CD4-positive, alpha-beta T cell treated with Interleukin-17A for 1 hour (primary cell): ENCODE measurements at places on chromosomes 2 and 18.

- no peak for DNase-seq
Observed at GRCh38 chr2:1618974-1619373, 125.3 kb downstream of the PXDN start.

GRCh38 chr2:176080540-176081375 lies 3.0 kb downstream of the EVX2 start:
- no peak for DNase-seq

DNA sequence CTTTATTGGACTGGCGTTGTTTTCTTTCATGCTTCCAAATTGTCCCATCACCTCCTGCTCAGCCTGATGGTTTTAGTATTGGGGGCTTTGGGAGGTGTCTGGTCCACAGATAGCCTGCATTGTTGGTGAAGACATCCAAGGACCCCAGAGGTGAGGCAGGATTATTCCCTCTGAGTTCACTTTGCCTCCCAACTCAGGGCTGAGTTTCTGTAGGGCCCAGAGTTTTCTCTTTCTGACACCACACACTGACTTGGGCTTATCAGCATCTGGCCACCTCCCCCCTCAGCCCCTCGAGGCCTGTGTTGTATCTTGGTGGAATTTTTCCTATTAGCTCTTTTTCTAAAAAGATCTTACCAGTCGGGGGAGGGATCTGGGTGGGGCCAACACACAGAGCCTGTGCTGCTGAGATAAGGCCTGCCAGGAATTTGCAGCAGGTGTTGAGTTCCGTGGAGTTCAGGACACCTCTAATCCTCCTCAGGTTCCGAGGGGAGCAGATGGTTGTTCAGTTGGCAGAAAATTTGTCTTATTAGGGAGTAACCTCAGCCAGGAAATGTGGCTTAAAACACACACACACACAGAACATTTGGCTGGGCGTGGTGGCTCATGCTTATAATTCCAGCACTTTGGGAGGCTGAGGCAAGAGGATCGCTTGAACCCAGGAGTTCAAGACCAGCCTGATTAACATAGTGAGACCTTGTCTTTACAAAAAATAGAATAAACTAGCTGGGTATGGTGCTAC lies 7.3 kb downstream of the EMILIN2 start:
- no peak for DNase-seq

- DNase-seq = no peak
Observed at GRCh38 chr2:179195141-179195540, 69.5 kb downstream of the SESTD1 start.

DNA sequence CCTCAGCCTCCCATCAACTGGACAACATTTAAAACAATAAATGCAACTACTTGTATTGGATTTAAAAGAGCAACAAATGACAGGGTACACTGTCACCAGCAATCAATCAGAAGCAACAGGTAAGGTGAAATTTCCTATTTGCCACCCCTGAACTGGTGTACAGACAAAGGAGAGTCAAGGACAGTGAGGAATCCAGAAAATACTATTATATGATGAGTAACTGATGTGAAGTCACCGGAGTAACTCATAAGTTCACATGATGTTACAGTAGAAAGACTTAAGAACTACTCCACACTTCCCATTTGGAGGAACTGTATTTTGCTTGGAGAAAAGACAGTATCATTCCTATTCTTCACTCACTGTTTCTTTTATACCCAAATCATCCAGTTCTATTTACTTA lies 4.1 kb upstream of the STAT1 start:
- DNase-seq = no peak

GRCh38 chr2:100800915-100801314 lies 19.0 kb upstream of the NPAS2 start:
- DNase-seq = no peak

- DNase-seq = no peak
Observed at GRCh38 chr18:32867936-32868335, 95.1 kb upstream of the KLHL14 start.

DNA sequence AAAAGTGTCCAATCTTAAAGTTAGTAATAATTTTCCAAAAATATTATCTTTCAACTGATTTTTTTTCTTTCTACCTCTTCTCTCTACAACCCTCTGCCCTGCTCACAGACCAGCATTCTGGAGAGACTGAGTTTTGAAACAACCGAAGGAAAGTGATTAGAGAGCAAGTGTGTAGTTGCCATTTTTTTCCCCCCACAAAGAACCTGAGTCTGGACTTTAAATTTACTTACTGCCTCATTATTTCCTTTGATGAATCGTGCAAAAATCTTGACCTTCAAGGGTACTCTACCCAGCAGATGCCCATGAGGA lies 63.4 kb upstream of the NEUROD1 start:
- no peak for DNase-seq

DNA sequence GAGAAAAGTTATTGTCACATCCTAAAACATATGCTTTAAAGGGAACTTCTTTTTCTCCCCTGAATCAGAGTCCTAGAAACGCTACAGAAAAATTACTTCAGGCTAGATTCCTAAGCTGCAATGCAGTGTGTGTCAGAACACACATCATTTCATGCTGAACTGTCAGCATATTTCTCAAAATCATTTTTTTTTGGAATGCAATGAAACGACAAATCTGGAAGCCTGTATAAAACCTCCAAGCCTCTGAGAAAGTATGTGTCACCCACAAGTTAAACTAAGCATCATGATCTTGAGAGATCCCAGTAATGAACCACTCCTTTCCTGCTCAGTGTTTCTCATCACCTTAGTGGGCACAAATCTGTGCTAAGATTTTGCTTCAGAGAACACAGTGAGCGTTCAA lies 276.2 kb downstream of the ZNF521 start:
- no peak for DNase-seq

DNA sequence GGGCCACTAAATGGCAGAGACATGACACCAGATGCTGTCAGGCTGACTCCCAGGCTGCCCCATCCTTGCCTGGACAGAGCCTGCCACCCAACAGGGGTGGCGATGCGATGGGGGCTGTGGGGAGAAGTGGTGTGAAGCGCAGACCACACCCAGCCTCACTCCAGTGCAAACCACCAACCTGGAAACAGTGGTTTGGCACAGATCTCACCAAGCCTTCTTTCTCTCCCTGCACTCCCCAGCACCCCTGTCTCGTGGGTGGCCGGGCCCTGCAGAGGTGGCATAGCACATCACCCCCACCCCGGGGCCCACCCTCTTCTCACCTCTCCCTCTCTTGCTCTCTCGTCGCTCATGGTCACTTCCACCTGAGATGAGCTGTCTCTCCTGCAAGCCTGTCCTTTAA lies 32.6 kb downstream of the CIB4 start:
- DNase-seq = no peak

- no peak for DNase-seq
Observed at GRCh38 chr2:64477037-64477436, 23.1 kb downstream of the LGALSL start.

GRCh38 chr18:57586251-57587049 lies at the start of gene FECH:
TSS of gene FECH (minus strand) at chr18:57586702. CDS start at chr18:57586620, 82 bp downstream.
- peak; percentile 76 for DNase-seq

GRCh38 chr18:11561293-11561692 lies 48.1 kb upstream of the SLC35G4 start:
- no peak for DNase-seq

DNA sequence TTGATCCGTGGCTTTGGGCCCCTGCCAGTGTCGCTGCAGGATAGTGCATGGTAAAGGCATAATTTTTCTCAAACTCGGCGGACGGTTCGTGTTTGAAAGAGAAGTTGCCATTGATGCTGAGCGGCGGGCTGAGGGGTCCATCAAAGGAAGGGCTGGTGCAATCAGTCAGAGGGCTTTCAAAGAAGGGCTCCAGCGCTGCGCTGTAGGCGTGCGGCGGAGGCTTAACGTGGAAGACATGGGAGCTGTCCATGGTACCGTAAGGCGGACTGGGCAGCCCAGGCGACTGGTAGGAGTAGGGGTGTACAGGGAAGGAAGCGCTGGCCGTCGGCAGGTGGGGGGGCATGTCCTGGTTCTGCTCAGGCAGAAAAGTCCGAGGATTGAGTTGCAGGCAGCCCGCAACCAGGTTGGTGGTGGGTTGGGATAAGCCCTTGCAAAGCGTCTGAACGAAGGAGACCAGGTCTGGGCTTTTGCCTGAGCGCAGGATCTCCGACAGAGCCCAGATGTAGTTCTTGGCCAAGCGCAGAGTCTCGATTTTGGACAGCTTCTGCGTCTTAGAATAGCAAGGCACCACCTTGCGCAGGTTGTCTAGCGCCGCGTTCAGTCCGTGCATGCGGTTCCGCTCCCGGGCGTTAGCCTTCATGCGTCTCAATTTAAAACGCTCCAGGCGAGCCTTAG lies 2.3 kb downstream of the NEUROD1 start:
- DNase-seq = peak; percentile 44

DNA sequence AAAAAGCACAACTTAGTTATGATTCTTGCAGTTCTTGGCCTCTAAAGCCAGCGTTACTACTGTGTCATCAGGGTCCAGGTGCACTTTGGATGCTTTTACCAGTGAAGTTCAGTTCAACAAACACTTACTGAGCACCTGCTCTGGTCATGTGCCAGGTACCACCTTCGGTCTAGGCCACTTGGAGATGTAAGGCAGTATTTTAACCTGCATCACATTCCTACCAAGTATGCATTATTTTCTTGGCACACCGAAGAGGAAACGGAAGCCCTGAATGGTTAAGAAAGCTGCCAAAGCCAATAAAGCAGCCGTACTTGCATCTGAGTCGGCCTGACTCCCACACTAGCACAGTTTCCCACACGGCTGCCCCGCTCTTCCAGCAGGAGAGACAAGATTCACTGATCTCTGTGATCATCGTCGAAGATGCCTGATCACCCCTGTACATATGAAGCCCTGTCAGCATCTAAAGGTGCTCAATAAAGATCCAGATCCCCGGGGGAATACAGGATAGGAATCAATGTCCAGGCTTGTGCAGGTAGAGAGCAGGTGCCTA lies 427.1 kb downstream of the EIPR1 start:
- DNase-seq = no peak

GRCh38 chr2:15720561-15721307 lies 129.1 kb downstream of the DDX1 start:
- no peak for DNase-seq

GRCh38 chr2:9113916-9114315 lies 92.7 kb upstream of the ASAP2 start:
- no peak for DNase-seq

GRCh38 chr2:207883002-207883780 lies 113.5 kb upstream of the FZD5 start:
- no peak for DNase-seq

- DNase-seq = no peak
Observed at GRCh38 chr18:23906658-23907057, 107.9 kb upstream of the TTC39C start.

DNA sequence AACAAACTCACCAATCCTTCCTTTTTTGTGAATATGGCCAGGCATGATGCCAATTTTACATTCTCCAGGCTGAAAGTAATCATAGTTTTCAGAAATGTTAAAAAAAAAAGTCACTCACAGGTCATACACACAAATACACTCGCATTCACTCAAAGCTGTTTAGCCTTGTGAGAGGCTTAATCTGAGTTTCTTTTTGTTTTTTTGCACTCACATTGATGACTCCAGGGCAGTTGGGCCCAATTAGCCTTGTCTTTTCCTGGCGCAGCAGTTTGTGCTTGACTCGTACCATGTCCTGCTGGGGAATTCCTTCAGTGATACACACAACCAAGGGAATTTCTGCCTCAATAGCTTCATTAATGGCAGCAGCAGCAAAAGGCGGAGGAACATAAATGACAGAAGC lies 18.0 kb downstream of the SUCLG1 start:
- no peak for DNase-seq

DNA sequence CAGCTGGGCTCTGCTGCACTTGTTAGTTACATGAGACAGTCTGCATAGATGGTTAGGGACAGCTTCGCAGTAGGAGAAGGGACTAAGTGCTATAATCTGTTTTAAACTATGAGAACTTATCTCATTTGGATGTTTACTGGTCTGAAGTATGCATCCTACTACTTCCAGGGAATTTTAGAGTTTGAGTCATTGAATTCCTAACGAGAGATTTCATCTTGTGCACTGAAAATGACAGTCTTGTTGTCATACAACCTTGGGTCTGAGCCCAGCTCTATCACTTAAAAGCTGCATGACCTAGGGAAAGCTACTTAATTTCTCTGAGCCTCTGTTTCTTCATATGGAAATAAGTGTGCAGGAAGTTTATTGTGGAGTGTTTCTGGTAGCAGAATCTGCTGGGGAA lies 78.4 kb downstream of the TRIM43 start:
- no peak for DNase-seq

GRCh38 chr2:118906186-118906585 lies 35.8 kb upstream of the MARCO start:
- DNase-seq = no peak

GRCh38 chr18:9619545-9619944 lies 5.2 kb upstream of the PPP4R1 start:
- peak; percentile 18 for DNase-seq

GRCh38 chr2:113219889-113220641 lies 46.3 kb downstream of the PSD4 start:
- DNase-seq = no peak

DNA sequence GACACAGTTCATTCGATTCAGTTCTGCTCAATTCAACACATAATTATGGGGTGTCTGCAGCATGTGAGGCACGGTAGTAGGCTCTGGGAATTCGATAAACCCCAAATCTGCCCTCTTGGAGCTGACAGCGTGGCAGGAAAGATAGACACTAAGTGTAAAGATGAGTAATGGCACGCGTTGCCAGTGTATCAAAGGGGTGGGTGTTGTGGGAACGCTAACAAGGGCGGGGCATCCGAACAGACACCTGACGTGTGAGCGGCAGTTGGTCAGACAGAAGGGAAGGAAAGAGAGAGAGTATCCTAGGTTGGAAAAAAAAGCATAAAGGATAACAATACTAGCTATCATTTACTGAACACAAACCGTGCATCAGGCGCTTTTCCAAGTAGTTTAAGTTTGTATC lies 125.7 kb upstream of the HAAO start:
- DNase-seq = no peak

DNA sequence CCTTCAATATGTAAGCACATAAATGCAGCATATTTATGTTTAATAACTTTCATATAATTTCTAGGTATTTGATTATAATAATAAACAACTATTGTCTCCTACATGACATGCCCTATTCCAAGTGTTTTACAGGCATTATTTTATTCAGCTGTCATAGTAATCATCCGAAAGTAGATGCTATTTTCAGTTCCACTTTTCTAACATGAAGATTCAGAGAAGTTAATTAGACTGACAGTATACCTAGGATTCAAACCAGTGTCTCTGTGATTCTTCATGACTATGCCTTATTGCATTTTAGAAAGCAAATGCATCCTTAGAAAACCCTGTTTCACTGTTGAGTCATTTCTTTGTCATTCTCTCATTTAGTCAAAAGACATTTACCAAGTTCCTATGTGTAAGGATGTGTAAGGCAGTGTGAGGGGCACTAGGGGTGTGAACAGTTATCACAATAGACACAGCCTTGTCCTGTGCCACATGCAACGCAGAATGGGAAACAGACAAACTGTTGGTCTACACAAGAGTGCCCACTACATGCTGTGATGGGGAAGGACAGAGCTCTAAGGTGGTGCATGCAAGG lies 79.8 kb downstream of the DTNA start:
- DNase-seq = no peak

GRCh38 chr18:78169174-78169864 lies 810.3 kb upstream of the SALL3 start:
- DNase-seq = no peak

DNA sequence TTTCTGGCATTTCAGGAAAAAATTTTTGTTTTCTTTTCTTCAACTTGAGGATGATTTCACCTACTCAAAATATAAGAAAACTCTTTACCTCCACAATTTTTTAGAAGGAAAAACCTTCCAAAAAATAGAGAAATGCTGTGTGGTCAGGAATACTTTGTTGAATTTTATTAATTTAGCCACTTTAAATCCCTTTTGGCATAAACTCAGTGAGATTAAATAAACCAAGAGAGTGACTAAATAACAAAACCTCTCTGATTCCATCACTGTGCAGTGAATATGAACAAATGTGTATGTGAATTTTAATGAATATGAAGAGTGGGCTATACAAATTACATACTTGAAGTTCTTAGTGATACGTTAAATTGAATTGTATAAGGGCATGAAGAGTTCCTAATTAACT lies 25.8 kb upstream of the CYTIP start:
- DNase-seq = no peak
